ENCODE measurements at places on chromosomes 5 and 9.

DNA sequence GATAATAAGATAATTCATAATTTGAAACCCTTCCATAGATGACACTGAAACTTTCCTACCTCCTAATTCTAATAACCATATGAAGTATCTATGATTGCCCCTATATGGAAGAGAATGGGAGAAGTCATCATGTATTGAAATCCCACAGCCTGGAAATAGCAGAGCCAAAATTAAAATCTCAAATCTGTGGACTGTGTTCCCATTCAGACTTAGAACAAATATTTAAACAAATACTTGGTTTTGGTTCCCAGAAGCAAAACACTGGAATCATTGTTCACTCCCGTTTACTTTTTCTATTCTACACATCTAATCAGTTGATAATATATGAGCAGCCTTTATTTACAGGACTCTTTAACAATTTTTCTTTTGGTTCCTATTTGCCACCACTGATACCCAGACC lies 92.6 kb upstream of the PTPRD start:
- no peak for DNase-seq

- DNase-seq: no peak
Measured at GRCh38 chr5:125112196-125112595, 365.8 kb upstream of the ZNF608 start.

GRCh38 chr5:67404256-67405100 lies 207.9 kb upstream of the CD180 start:
- no peak for DNase-seq

- DNase-seq: no peak
Measured at GRCh38 chr9:4738866-4739586, 2.0 kb downstream of the AK3 start.

- DNase-seq: no peak
Measured at GRCh38 chr5:10832987-10833386, 72.0 kb upstream of the DAP start.

- DNase-seq: no peak
Measured at GRCh38 chr9:10252174-10252573, 360.6 kb downstream of the PTPRD start.

All from stimulated activated CD8-positive, alpha-beta memory T cell treated with anti-CD3 and anti-CD28 coated beads, Interleukin-4, amount 100 ng/mL, for 1 hour (primary cell).